GM12892 (cell line): ENCODE measurements at places on chromosomes 12 and 14.

GRCh38 chr12:53927220-53928029 is 11.2 kb upstream of the HOXC13 start:
- DNase-seq, result no peak

- no peak for DNase-seq
These were observed 7.6 kb downstream of the AKAP6 start for GRCh38 chr14:32336702-32337101.

DNA sequence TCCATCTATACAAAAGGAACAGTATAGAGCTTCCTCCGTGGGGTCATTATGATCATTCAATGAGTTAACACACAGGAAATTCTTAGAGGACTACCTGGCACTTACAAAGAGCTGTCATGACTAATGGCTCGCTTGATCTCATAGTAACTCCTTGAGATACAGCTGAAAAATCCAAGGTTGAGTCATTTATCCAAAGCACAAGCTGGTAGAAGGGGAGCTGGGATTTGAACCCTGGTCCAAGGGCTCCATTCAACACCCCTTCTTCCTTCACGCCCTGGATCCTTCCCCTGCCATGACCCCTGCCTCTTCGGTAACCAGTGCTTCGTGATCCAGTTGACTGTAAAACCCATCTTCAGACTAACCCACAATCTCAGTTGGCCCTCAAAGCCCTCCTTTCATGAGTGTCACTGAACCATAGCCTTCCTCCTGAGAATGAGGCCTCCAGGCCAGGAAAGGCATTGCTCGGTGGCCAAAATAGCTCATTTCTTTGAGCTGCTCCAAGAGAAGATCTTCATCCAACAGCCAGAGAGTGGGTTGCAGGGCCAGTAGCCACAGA is 7.8 kb downstream of the ZFP36L1 start:
- no peak for DNase-seq

DNA sequence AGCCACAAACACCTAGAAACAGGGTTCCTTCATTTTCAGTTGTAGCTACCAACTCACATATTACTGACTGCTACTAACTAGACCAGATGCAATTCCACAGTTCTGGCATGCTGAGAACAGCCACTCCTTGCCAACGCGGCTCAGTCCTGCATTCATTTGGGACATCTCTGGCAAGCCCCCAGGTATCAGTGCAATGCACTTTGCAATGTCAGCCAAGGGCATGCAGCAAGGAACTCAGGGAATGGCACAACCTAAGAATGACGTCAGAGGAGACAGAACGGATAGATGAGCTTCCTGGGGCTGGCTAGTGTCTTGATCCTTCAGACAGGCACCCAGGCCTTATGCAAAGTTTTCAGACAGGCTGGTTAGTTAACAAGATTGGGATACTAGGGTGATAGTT is 29.6 kb downstream of the MAP3K9 start:
- no peak for DNase-seq

DNA sequence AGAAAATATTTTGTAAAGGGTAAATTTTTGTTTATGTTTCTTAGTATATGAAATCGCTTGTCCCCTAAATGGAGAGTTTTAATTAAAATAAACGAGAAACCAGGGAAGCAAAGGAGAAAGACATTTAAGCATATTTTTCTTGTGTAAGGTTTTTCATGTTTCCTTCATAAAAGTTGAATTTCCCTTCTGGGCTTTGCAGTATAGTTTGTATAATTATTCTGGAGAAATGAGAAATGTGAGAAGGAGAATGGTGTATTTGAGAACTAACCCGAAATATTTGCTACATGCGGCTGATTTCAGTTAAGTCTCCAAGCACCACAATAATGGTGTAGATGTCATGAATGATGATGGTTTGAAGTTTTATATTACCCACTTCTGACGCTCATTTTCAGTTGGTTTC is 307.7 kb upstream of the SEL1L start:
- DNase-seq, result no peak

GRCh38 chr14:56057767-56058166 is 60.4 kb upstream of the PELI2 start:
- DNase-seq, result no peak

- no peak for DNase-seq
These were observed 37.8 kb downstream of the PHETA1 start for GRCh38 chr12:111330800-111331752.

GRCh38 chr12:128338386-128339125 is 71.6 kb downstream of the TMEM132C start:
- DNase-seq, result no peak

DNA sequence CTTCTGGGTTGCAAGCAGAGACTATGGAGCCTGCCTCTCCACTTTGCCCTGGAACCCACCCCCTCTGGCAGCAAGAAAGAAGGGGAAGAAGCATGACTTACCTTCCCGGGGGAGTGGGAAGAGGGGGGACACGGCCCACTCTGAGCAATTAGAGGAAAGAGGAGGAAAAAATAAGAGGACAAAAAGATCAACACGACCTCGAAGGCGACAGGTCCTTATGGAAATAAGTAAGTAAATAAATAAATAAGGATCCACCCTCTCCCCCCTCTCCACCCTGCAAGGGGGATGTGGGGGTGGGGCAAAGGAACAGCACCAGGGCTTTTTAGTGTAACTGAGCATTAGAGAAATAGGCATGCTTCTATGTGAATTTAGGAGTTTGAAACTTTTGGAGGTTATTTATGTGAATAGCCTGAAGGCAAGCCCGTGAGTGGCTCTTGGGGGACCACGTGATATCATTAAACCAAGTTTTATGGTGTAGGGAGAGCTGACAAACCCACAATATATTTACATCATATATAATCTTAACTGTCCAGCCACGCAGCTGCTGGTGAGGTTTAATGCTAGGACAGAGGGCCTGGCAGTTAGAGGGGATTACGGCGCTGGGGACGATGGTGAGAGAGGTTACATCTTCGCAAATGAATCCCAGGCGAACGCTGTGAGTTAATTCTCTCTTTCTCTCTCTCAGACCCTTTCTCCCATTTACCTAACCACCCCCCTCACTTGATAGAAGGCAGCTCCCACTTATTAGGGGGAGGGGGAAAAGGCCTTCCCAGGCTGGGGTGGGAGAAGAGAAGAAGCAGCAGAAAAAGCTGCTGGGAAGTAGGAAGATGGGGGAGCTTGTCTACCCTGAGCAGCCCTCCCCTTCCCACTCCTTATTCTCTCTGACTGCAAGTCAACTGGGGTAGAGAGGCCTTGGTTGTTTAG is 4.8 kb downstream of the HOXC5 start:
- DNase-seq, result no peak

DNA sequence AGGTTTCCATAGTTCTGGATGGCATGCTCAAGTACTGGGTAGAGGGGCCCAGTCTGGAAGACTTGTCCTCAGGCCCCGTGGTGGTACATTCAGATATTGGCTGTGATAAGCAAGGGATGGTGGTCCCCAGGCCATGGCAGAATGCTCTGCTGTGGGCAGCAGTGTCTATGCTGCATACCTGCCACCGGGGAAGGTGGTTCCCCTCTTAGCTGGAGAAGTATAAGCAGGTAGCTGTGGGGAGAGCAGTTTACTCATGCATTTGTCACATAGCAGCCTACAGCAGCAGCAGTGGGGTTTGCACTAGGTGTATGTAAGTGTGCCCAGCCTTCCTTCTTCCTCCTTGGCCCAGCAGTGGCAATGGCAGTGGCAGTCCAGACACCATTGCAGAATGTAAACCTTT is 69.3 kb upstream of the ADAMTS20 start:
- DNase-seq, result no peak

GRCh38 chr14:32633930-32634329 is 304.7 kb upstream of the NPAS3 start:
- no peak for DNase-seq

GRCh38 chr14:52846591-52846990 is 55.2 kb upstream of the GNPNAT1 start:
- no peak for DNase-seq

DNA sequence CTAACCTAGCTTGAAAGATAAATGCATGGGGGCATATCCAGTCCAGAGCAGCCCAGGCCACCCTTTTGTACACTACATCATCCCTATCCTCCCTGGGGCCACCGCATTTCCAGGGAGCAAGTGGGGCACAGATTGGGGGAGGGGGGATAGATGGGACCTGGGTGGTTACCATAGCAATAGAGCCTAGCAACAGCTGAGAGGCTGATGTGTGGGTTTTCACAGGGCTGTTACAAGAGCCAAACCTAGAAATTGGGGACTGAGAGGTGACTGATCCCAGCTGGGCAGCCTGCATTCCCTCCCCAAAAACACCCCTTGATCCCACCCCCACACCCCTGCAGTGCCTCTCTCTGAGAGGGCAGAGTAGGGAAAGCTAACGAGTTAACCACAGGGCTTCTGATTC is 3.7 kb upstream of the ZNF384 start:
- DNase-seq, result no peak

DNA sequence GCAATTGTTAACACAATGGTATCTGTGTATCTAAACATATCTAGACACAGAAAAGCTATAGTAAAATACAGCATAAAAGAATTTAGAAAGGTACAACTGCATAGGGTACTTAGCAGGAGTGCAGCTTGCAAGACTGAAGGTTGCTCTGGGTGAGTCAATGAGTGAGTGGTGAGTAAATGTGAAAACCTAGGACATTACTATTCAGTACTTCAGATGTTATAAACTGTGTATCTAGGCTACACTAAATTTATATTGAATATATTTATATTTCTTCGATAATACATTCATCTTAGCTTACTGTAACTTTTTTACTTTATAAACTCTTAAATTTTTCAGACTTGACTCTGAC is 409.0 kb upstream of the DCN start:
- no peak for DNase-seq
